ENCODE measurements at places on chromosomes 7 and 10.
A peak's percentile ranks its signal among the peaks of the same experiment; 100 is the strongest.

DNA sequence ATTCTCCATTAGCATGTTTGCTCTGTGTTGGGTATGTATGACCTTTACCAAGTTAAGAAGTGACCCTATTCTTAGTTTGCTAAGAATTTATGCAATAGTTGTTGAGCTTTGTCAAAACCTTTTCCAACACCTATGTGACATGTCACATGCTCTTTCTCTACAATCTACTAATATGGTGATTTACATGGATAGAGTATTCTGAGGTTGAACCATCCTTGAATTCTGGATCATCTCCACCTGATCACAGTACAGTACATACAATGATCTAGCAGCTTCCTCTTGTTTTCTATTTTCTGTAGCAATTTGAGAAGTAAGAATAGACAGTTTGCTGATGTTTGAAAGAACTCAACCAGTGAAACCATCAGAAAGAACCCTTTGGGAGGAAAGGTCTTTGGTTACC is 101.2 kb upstream of the PDGFA start:
- DNase-seq = no peak

GRCh38 chr10:10528563-10528910 is 489.1 kb upstream of the CELF2 start:
- no peak for DNase-seq

DNA sequence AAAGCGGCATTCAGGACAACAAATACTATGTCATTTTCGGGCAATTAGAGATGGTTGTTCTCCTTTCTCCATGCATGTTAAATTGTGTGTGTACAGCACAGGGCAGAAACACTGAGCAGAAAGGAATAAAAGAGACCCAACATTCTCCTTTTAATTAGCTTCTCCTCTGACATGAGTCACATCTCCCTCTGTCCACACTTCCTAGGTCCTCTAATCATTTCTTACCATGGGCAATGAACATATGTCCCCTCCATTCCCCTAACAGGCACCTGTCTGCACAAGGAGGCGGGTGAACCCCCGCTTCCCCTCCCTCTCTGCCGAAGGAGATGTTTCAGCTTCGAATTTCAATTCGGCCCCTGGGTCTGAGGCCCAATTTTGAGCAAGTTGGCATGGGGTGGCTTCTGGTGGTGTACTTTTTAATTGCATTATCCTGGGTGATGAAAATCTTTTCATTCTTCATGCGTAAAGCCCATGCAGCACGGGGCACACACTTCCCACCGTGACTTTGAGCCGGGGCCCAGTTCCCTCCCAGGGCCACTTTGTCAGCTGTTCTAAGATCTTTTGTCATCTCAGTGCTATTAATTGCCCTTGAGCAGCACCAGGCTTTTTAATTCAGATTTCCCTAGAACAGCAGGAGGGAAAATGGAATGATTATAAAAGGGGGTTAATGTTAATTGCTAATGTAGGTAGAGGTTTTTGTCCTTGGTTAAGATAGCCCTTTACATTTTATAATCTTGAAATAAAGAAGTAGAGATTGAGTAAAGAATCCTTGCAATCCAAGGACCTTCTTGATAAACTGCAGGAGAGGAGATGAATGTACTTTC is 219.5 kb upstream of the NRP1 start:
- no peak for DNase-seq

GRCh38 chr7:36129048-36129534 is 24.0 kb upstream of the EEPD1 start:
- no peak for DNase-seq

GRCh38 chr10:96833220-96834001 is 1.3 kb downstream of the LCOR start:
- peak; percentile 64 for DNase-seq

DNA sequence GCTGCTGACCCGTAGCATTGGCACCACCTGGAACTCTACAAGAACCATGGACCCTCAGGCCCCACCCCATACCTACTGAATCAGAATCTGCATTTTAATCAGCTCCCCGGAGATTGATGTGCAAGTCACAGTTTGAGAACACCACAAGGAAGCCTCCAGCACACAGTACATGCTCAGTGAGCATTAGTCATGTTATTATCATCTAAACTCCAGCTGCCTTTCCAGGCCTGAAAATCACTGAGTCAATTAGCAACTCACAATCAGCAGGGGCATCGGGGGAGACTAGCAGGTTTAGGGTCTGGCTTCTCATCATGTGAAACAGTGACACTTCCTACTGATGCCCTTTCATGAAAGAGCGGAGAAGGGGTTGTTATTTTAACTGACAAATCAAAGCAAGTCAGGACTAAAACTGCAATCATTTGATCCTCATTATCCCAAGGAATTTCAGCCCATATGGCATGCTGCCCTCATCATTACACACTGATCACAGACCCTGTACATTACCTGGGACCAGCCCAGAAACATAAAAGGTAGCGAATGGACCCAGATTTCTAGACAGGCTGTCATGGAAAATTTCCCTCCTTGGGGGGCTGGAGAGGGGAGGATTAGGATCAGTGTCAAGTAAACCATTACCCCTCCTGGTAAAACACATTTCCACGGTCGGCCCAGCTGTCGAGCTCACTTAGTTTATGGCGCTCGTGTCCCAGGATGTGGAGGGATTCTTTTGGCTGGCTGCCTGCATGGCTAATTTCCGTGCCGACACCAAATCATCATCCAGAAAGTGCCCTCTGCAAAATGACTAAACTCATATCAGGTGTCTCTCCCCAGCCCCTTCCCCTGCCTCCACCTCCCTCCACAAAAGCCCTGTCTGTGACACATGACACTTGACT is 122.8 kb downstream of the PRLHR start:
- no peak for DNase-seq
